ENCODE measurements at places on chromosomes 7 and 10.

DNA sequence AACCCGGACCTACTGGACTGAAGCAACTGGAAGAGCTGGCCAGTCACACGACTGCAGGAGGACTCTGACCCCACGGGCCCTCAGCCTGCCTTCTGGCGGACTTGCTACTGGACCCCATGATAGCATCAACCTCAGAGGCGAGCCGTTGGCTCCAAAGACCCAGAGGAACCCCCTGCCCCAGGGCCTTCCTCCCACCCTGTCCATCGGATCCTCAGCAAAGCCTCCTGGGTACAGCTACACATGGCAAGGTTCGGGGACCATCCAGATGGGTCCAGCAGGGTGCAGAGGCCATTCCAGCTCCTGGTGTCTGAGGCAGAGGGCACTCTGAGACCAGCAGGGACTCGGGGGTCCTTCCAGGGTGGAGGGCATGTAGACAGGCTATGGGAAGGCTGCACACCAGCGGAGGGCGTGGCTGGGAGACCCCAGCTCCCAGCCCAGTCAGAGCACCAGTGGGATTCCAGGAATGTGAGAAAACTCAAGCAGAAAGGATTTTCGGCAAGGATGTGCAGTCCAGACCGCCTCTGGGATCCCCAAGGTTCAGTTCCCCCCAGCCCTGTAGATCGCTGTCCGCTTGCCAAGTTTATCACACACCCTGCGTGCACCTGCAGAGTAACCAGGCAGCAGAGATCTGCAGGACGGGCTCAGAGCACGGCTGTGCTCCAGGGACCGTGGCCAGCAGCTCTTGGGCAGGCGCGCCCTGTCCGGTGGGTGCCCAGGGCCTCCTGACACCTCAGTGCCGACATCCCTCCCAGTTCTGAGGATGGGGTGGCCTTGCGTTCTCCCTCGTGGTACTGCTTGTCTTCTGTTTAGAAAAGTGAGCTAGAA lies 89.8 kb upstream of the PPP2R2D start:
- no peak for DNase-seq

- no peak for DNase-seq
Observed at GRCh38 chr7:138468244-138469123, 8.4 kb downstream of the TRIM24 start.

DNA sequence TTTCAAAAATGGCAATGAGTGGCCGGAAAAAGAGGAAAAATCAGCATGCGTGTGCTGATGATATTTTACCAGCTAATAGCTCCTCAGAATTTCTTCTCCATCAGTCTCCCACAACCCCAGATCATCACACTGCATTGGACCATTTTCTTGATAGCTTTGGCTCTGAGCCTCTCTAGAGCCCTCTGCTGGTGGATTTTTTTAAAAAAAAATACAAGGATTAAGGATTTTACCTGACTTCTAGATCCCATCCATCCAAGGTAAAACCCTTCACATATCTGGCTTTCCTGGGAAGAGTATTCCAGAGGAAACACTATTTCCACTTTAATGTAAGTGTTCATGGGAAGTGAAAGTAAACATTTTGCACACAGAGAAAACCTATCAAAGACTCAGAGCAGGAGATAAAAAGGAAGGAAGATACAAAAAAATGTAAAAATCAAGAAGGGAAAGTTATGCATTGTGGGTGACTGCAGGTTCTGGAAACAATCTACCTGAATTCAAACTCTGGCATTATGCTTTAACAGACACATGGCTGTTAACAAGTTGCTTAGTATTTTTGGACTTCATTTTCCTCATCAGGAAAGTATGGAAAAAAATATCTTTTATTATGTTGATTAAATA lies 380.9 kb downstream of the LRRTM3 start:
- DNase-seq = no peak

DNA sequence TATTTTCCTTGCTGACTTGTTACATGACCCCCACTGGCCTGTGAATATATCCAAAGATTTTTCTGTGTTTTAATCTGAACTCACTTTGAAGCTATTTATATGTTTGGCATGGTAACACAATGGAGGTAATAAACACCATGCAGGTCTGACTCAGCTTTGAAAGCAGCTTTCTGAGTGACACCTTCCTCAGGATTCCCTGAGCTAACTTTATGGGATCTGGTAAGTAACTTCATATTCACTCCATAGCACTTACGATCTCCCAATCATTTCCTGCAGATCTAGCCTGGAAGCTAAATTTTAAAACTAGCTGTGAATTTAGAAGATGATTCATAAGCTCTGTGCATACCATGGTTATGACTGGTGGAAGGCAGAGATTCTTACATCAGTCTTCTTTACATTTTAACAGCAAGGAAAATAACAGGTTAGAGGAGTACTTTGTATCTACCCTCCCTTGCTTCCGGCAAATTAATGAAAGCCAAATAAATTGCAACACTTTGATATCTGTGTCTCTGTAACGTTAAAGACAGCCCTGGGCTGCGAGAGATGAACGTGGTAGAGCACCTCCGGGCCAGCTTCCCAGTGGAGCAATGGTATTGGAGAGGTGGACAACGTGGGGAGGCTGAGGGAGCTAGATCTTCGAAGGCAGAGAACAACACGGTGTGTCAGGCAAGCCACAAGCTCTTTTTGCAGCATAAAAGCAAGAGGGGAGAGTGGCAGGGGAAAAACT lies 170.2 kb upstream of the KLF14 start:
- DNase-seq = no peak

DNA sequence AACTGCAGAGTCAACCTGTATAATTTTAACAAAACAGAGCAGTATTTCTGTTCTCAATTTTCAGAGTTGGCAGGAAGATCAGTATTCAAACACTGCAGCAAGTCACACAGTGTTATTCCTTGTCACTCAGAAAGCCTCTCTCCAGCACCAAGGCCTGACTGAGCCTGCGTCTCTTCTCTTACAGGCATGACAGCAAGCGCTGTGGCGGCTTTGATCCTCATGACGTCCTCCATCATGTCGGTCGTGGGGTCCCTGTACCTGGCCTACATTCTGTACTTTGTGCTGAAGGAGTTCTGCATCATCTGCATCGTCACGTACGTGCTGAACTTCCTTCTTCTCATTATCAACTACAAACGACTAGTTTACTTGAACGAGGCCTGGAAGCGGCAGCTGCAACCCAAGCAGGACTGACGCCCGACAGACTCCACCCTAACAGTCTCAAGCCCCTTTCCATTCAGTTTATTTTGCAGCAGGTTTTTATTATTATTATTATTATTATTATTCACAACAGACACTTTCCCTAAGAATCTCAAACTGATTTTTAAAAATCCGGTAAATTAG lies 28.0 kb downstream of the GUSB start:
- DNase-seq = no peak

GRCh38 chr10:12237265-12238220 lies 41.6 kb downstream of the CDC123 start:
- no peak for DNase-seq

GRCh38 chr7:84195295-84196060 lies 889 bp upstream of the SEMA3A start:
- DNase-seq = no peak

DNA sequence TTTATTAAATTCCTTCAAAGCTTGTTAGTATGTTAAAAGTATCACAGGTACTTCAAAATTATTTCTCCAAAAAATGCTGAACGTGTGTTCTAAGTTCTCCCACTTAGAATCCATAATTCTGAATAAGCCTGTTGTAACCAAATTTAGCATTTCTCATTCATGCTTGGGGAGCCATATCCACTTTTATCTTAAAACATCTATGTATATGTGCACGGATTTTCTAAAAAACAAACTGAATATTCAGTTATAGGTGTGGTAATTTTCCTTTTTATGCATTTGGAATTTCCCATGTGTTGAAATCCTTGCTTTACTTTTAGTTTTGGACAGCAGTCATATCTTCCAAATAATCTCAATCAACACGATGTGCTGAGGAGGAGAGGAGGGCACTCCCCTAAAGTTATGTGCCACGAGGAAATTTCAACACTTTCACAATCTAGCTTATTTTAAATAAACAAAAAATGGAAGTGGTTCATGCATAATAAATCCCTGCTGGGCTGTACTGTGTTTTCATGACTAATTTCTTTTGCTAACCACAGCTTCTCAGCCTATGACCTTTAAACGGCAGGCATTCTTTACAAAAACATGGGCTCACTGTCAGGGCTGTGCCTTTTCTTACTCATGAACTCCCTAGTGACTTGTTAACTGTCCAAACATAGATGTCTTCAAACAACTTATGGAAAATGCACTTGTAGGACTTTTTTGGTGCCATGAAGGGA lies 380.3 kb upstream of the SEMA3C start:
- no peak for DNase-seq

DNA sequence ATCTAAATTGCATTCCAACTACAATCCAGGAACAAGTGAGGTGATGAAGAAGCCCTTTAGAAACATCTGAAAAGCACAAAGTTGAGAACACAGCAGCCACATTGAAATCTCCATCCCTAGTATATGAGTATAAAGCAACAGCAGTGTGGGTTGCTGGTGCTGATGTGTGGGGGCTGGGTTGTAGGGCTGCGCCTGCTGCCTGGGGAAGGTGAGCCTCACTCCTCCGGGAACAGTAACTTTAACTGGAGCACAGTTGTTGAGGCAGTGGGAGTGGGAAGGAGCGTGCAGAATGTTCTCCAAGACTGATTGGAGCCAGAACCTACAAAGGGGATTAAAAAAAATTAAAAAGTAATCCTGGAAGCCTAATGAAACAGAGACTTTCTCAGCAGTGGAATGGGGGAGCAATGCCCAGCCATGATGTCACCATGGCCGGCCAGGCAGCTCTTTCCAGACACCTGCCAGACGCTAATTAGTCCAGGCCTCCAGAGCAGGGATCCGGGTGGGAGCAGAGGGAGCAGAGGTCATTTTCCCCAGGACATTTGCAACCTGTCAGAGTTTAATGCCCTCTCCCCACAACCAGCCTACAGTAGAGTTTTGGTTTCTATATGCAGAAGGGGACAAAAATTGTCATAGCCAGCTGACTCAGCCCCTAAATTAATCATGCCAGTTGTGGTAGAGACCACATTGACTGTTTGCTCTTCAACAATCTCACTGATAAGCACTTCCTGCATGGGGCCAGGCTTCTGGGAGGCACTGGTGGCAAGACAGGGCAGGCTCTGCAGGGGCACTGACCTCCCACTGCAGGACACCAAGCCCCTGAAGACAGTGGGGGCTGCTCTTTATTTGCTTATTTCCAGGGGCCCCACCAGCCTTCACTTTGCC lies 133.0 kb upstream of the ZNF32 start:
- peak; percentile 85 for DNase-seq

GRCh38 chr10:46052057-46052790 lies 6.2 kb upstream of the MSMB start:
- no peak for DNase-seq

- DNase-seq = no peak
Observed at GRCh38 chr7:84025332-84025927, 169.2 kb downstream of the SEMA3A start.

DNA sequence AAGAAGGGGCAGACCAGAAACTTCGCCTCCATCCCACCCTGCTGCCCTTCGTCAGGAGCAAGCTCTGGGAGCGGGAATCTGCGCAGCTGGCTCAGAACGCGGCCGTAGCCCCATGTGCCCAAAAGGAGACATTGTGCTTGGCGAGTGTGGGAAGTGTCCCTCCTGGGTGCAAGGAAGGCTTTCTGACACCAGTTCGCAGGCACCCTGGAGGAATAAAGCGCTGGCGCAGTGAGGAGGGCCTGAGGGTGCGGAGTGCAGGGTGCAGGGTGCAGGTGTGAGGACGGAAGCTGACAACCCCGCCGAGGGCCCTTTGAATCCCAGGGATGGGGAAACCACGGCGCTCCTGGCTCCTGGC lies 811 bp downstream of the SLIT1 start:
- no peak for DNase-seq

- DNase-seq = no peak
Observed at GRCh38 chr10:124566222-124566888, 104.7 kb downstream of the LHPP start.
